ENCODE measurements at places on chromosomes 6 and 20.
A peak's percentile ranks its signal among the peaks of the same experiment; 100 is the strongest.

DNA sequence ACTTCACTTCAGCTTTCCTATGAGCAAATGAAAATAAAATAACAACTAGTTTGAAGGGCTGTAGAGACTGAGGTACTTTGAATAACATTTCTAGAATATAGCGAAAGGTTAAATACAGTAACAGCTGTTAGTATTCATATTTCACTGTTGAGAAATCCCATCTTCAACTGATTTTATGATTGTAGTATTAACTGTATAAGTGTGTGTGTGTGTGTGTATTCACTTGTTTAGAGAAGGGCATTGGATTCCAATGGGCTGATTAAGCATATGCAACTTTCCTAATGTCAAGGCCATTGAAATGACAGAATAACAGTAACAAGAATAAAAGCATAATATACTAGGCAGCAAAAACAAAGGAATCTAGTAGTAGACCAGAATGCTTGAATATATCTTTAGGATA is 957.5 kb upstream of the EPHA7 start:
- DNase-seq = no peak

DNA sequence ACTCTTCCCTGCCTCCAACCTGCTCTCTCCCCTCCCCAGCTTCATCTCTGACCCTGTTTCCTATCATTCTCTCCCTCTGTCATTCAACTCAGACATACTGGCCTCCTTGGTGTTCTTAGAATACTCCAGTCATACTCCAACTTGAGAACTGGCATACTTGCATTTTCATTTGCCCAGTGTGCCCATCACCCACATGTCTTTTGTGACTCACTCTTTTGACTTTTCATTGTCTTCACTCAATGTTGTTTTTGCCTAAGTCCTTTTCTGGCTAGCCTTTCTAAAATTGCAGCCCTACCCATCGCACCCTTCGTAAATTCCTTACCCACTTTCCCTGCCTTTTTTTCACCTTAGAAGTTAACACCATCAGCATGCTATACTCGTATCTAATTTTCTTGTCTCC is 77.0 kb upstream of the CD2AP start:
- no peak for DNase-seq

GRCh38 chr20:47040506-47041125 is 146.0 kb downstream of the EYA2 start:
- no peak for DNase-seq

- DNase-seq = no peak
Observed at GRCh38 chr20:10520528-10520927, 85.4 kb downstream of the SLX4IP start.

- DNase-seq = no peak
Observed at GRCh38 chr6:108760126-108761050, 87.8 kb upstream of the ARMC2 start.

- DNase-seq = no peak
Observed at GRCh38 chr6:121697921-121698320, 262.5 kb downstream of the GJA1 start.

DNA sequence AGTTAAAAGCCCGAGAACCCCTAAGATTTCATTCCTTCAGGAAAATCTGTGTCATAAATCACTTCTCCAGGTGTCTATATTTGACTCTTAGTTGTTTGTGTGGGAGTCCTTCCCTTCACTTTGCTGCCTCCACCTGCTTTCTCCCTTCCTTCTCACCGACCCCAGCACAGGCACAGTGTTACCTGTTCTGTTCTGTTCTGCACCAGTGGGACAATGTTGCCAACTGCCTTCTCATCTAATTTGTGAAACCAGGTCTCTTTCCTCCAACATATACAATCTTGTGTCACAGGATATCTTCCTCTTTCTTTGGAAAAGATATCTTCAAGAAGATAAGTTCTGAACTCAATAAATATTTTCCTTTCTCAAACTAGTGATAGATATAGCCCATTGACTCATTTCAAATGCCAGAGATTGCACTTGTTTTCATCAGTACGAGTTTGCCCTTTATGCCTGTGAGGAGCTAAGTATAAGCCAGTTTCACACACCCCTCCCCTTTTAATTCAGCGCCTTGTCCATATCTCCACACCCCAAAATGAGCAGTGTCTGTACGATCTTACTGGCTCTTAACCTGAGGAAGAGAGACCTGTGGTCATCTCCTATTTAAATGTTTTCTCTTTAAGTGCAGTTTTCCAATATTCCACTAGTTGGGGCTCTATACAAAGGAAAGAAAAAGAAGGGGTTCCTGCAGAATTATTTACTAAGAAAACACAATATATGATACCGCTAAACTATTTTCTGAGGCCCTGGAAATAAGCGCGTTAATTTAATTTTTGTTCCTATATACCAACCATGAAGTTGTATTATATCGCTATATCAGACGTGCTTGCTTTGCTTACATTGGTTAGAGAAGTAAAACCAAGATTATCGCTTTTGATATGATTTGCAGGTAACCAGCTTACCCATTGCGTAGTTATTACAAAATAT is 81.6 kb upstream of the PREP start:
- DNase-seq = peak; percentile 36

GRCh38 chr20:18585134-18585533 is 2.7 kb upstream of the DTD1 start:
- DNase-seq = peak; percentile 36

DNA sequence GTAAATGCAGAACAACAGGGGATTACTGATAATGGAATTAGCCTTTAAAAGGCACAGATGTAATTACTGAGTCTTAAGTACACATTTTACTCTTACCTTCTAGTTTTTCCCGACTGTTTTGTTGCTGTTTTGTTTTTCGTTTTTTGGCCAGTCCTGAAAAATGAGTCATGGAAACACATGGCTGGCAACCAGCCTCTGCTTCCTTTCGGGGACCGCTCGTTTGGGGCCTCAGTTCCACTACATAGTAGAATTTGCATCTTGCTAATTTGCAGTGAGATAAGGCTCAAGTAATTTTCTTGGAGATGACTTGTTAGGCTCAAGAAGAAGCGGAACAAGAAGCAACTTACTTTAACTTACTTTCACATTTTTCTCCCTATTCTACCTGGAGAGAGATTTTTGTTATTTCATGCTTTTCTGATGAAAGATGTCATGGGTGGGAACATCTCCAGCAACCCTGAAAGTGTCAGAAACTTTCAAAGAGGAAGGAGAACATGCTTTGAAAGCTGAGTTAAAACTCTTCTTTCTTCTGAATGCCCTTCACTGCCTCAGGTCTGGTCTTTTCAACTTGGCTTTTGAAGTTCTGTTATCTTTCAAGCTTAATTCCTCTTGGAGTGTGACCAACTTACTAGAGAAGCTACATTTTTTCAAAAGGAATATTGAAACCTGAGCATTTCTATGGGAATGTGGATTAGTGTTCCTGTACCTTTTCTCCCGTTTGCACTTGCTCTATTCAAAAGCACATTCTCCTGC is 71.5 kb upstream of the HDAC2 start:
- DNase-seq = no peak

GRCh38 chr6:163986313-163986712 is 571.8 kb downstream of the QKI start:
- no peak for DNase-seq

GRCh38 chr6:169702840-169703246 is 917 bp downstream of the C6orf120 start:
- DNase-seq = no peak

GRCh38 chr6:62357835-62358234 is 71.8 kb upstream of the KHDRBS2 start:
- no peak for DNase-seq

- DNase-seq = no peak
Observed at GRCh38 chr6:28158318-28158717, 16.6 kb downstream of the ZKSCAN8 start.

DNA sequence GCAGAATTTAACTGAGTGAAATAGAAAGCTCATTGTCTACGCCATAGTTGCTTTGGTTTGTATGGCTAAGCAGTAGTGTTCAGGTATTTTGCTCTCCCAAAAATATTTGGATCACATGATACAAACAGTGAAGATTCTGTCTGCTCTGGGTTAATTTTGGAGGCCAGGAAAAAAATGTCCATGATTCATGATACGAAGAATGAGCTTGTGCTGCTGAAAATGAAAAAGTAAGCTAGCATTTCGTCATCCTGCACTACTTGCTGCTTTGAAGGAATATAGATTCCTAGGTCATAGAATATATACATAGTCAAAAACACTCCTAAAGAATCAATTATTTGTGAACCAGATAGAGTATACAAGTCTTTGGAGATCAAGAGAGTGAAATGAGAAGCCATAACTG is 8.3 kb downstream of the WRNIP1 start:
- no peak for DNase-seq

DNA sequence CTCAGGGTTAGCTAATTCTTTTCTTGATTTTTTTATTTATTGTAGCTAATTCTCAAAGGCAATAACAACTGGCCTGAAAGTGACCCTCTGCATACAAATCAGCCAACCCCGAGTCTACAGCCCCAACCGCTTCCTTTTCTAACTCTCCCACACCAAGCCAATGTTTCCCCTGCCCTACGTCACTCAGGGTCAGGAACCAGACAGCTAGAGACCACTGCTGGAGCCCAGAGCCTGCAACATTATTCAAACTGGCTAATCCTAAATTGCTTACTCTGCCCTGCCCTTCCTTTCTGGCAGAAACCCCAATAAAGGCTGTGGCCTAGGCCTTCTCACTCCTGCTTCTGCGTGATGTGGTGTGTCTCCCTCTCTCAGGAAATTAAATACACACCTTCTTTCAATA is 320.7 kb downstream of the CBLN4 start:
- no peak for DNase-seq

- peak; percentile 74 for DNase-seq
Observed at GRCh38 chr6:157045831-157046454, 268.8 kb downstream of the ARID1B start.

DNA sequence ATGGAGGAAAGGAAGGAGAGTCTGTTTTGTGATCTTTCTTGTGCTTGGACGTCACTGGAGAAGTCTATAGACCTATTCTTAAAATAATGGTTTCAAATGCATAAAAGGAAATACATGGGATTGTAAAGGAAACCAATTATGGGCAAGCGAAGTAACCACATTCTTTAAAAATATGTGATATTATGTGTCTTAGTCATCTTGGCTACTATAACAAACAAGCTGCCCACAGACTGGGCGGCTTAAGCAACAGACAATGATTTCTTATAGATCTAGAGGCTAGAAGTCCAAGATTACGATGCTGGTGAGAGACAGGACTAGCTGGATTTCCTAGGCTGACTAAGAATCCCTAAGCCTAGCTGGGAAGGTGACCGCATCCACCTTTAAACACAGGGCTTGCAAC is 49.4 kb upstream of the CD83 start:
- peak; percentile 90 for DNase-seq

DNA sequence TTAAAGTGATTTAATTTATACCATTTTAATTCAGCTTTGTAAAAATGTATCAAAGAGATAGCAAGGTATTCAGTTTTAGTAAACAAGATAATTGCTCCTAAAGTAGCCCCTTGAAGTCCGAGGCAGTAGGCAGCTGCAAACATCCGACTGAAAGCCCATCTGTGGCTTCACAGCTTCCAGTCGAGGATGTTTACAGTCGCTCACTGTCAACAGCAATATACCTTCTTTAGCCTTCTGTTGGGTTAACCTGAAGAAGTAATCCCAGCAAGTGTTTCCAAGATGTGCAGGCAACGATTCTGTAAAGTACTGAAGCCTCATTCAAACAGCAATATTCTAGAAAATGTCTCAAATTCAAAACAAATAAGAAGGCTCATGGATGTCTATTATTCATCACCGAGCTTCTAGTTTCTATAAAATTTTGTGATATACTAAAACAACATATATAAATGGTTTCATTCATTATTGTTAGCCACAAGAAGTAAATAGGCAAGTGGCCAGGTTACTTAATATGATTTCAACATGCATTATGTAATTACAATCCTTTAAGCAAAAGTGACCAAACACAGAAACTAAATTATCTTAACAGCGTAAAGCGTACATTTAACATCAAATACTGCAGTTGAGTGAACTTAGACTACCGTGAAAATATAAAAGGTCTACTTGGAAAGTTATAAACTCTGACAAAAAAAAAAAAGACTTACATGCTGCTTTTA is 115.0 kb downstream of the OGFRL1 start:
- DNase-seq = no peak

DNA sequence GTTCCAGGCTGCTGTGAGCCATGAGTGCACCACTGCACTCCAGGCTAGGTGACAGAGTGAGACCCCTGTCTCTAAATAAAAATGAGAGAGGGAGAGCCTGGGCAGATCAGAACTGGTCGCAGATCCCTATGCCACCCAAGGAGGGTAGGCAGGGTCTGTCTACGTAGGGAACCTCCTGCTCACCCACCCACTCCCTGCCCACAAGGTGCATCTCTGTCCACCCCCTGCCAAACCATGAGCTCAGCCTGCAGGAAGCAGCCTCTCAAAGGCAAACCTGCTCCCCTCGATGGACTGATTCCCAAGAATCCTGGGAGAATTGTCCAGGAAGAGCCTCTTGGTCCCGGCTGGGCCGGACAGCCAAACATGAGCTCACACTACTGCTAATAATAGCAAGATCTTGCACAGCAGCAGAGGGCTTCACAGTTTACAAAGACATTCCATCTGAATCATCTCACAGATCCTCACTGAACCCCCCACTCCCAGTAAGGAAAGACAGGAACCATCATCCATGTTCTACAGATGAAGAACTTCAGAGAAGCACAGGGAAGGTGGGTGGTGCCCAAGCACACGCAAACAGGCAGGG is 27.8 kb upstream of the TLDC2 start:
- no peak for DNase-seq

DNA sequence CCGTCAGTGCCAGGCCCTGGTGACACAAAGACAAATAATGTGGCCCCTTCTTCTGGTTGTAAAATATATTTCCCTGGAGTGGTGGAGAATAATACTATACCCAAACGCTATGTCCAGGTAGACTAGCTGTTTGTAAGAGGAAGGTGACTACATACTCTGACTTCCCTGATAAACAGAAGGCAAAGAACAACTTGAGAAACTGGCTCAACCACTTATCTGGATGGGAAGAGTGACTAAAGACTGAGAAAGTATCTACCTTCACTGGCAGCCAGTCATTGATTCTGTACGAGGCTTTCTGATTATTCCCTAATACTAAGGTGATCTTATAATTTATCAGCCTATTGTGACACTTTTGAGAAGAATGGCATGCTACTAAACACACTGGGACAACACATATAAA is 569.7 kb downstream of the EPHA7 start:
- no peak for DNase-seq

DNA sequence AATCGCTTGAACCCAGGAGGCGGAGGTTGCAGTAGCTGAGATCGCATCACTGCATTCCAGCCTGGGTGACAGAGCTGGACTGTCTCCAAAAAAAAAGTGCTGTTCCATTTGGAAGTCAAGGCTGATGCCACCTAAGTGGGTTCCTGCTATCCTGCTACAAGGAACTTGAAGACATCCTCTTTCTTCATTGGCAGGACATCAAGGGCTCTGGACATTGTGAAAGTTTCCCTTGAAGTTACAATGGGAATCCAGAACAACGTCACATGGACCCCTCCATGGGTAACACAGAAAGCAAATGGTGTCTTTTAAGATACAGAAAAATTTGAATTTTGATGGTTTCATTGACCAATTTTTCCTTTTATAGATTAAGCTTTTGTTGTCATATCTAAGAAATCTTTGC is 15.5 kb upstream of the ITCH start:
- DNase-seq = no peak

All from foreskin melanocyte (primary cell).